ENCODE measurements at places on chromosomes 11 and 22.

- DNase-seq = no peak
Observed at GRCh38 chr11:42528471-42528870, 783.3 kb upstream of the API5 start.

GRCh38 chr11:111541254-111542061, 938 bp downstream of the LAYN start:
- peak; percentile 27 for DNase-seq

GRCh38 chr22:41507330-41508063, 36.8 kb downstream of the POLR3H start:
- no peak for DNase-seq

DNA sequence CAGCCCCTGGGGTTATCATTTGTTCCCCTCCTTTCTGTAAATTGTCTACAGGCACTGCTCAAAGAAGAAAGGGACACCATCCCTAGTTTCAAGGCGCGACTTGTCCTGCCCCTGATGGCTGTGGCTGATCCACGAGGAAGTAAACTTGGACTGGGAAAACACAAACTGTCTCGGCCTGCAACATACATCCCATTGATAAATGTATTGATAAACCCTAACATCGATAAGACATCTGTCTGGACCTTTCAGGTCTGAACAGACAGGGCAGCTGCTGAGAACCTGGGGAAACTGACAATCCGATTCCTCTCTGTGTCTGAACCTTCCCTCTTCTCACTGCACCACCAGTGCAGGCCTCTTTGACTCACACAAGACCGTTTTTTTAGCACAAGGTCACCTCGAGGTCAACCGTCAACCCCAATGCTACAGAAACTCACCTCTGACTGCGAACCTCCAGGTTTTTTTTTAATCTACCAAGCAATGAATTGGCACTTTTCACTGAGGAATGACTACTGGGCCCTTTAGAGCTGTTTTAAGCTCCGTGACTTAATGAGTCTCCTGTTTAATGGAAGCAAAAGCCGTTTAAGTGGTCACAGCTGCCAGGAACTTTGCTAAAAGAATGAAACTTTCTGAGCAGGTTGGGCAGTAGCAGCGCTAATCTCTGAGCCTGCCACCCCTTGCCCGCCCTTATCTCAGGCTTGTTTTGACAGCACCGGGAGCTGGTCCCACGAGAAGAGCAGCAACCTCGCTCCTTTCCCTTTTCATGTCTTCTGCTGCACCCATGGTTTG, 203.8 kb upstream of the TMEM45B start:
- no peak for DNase-seq

DNA sequence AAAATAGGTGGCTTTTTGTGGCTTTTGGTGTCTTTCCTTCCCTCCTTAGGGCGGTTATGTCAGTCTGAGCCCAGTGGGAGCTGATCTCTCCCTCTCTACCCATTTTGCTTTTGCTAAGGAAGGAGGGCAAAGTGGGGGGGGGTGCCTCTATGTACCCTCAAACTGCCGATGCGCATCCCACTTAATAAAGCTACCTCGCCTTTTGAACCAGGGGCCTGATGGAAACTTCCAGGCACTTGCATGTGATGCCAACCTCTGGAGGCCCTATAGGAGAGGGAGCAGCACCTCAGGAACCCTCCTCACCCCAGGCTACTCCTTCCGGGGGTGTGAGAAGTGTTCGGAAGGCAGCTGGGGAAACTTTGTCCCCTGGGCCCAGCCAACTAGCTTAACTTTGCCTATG, 97.0 kb upstream of the HSD17B12 start:
- no peak for DNase-seq

GRCh38 chr22:29742326-29742725, 22.5 kb downstream of the CABP7 start:
- no peak for DNase-seq

DNA sequence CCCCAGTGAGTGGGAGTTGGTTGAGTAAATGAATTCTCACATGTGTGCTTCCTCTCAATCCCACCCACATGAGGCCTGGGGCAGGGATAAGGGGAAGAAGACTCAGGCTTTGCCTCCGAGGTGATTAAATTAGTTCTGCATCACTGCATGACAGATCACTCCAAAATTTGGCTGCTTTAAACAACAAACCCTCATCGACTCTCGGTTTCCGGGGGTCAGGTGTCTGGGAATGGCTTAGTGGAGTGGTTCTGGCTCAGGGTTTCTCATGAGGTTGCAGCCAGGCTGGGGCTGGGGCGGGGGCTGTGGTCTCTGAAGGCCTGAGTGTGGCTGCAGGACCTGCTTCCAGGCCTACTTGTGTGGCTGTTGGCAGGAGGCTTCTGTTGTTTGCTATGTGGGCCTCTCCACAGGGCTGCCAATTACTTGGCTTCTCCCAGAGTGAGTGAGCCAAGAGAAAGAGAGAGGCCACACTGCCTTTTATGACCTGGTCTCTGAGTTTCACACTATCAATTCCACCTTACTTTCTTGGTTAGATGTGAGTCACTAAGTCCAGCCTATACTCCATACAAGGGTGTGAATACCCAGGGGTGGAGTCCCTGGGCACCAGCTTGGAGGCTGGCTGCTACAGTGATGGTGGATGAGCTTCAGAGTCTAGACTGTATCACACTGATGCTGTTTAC, 15.9 kb downstream of the MOGAT2 start:
- DNase-seq = peak; percentile 97

All from inflammatory macrophage treated with lipopolysaccharide for 1 hour (primary cell).